ENCODE measurements at places on chromosomes 12 and 14. TPM values are rescaled to one million over a fixed set of nuclear protein-coding genes. Genes with fewer than 3 reads are reported as not detected.

- no peak for DNase-seq
Measured at GRCh38 chr14:20247646-20248246, 8.7 kb downstream of the OR11H4 start.

The INSM2 gene
- polyA plus RNA-seq, result not detected

The CLIP1 gene
- polyA plus RNA-seq, result 21.7 TPM

The HSPA2 gene
- polyA plus RNA-seq, result 6.0 TPM

DNA sequence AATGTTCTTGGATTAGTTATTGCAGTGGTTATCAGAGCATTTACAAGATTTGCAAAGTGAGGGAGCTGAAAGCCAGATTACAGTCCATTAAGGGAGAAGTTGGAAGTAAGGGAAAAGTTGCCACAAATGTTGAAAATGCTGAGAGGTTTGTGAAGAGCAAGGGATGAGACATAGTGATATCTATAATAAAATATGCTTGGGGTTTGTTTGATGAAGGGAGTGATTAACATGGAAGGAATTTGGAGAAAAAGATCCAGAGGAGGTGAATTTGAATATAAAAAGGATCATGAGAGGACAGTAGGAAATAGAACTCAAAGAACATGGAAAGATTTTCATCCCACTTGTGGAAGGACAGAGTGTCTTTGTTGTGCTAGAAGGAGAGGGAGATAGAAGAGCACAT is 19.3 kb upstream of the CCER1 start:
- DNase-seq, result no peak

The EXOC3L4 gene
- 1.5 TPM for polyA plus RNA-seq

The KRT82 gene
- polyA plus RNA-seq, result not detected

- DNase-seq, result no peak
Measured at GRCh38 chr14:69708586-69709560, 58.1 kb upstream of the SRSF5 start.

DNA sequence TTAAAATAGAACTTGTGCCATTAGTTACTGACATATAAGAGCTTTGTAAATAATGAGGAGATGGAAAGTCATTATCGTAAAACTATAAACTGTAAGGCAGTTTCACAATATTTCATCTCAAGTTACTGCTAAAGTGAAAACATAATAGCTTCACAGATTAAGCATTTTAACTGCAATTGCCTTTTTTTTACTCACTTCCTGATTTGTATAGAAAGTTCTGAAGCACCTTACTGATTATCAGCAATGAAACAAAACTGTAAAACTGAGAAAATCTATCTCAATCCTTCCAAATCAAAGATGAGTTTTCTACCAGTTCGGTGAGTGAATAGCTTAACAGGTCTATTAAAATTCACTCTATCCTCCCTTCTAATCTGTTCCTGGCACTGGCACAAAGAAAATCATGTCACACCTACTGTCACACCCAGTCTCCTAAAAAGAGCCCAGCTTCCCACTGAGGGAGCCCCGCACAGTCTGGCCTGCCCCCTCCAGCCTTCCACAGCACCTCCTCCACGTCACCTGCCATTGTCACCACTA is 161.4 kb upstream of the ABCD2 start:
- DNase-seq, result no peak

DNA sequence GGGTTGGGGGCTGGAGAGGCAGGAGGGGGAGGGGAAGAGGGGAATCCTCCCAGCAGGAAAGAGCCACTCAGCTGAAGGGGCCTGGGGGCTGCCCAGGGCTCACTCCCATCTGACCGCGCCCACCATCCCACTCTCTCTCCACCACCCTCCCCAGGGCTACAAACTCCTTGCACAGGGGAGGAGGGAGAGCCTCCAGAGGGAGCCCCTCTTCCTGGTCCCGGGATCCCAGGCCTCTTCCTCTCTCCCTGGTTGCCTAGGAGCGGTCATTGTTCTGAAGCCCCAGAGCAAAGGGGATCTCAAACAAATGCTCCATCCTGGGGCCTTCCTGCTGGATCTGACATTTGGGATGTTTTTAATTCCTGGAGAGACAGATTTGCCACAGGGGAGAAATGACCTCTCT is 39.8 kb upstream of the DLK1 start:
- no peak for DNase-seq

The CLEC4C gene
- polyA plus RNA-seq, result not detected

The HAL gene
- polyA plus RNA-seq, result 0.81 TPM

GRCh38 chr12:30968211-30968610 is 41.7 kb downstream of the TSPAN11 start:
- DNase-seq, result no peak
